NCI-H748 treated with DMSO at 0.1 percent for 48 hours (cell line): ENCODE measurements at places on chromosomes 11 and 22.

GRCh38 chr11:10633261-10633660 is 60.3 kb downstream of the IRAG1 start:
- no peak for DNase-seq

DNA sequence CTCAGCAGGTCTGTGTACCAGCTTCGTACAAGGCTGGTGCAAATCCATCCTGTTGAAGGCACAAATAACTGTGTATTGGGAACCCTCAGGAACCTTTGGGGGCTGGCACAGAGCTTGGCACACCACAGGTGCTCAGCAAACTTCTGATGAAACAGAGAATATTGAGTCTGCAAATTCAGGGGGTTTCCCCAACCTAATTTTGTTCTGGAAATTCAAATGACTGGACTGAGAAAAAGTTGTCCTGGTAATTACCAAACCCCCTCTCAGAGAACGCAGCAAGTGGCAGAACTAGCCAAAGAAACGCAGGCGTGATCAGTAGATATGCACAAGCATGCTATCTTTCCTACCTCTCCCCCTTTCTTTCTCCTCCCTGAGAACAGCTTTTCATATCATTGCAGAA is 47.6 kb downstream of the LIF start:
- DNase-seq = no peak

- DNase-seq = no peak
Measured at GRCh38 chr11:110186867-110187266, 93.7 kb downstream of the ZC3H12C start.

- DNase-seq = no peak
Measured at GRCh38 chr11:100949443-100949842, 180.2 kb downstream of the PGR start.

DNA sequence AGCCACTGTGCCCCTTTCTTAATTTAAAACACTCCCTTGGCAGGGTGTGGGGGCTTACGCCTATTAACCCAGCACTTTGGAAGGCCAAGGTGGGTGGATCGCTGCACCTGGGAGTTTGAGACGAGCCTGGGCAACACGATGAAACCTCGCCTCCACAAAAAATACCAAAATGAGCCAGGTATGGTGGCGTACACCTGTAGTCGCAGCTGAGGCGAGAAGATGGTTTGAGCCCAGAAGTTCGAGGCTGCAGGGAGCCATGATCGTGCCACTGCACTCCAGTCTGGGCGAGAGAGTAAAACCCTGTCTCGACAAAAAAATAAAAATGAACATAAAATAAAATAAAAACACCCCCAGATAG is 45.0 kb downstream of the LINC01488 start:
- no peak for DNase-seq

DNA sequence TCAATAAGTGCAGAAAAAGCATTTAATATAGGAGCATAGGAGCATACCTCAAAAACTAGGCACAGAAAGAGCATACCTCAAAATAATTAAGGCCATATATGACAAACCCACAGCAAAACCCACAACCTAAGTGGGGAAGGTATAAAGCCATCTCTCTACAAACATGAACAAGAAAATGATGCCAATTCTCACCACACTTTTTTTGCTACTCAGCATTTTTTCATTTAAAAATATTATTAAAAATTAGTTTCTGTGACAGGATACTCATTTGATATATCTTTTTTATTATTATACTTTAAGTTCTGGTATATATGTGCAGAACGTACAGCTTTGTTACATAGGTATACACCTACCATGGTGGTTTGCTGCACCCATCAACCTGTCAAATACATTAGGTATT is 352.0 kb downstream of the LUZP2 start:
- no peak for DNase-seq

DNA sequence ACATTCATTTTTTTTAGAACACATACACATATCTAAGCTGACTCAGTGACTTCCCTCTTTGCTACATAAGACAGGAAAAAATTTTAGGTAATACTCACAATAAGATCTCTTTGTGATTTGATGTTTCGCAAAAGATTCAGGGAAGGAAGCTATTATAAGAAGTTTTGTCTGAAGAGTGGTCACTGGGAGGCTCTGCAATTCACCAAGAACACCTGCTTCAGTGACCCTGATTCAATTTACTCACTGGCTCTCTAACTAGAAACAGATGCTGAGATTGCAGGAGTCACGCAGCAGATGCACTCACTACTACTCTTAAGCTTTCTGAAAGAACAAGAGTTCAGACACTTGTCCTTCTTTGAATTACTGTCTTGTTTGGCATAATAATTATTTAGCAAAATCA is 193.6 kb upstream of the DDI1 start:
- no peak for DNase-seq

DNA sequence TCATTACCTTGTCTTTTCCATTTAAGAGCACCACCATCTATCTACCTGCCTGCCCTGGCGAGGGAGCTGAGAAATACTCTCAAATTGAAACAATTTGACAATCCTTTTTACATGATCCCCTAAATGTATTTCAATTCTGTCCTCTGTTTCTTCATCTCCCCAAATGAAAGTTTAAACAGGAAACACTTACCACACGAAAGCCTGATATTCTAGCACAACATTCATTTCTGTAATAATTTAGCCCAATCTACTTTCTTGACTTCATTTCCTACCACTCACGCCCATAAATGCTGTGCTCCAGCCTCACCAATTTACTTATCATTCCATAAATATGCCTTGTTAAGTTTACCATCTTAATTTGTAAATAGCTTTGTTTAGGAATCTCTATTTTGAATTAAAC is 89.8 kb upstream of the MS4A8 start:
- DNase-seq = no peak

GRCh38 chr11:34827228-34827627 is 89.0 kb downstream of the APIP start:
- DNase-seq = no peak

DNA sequence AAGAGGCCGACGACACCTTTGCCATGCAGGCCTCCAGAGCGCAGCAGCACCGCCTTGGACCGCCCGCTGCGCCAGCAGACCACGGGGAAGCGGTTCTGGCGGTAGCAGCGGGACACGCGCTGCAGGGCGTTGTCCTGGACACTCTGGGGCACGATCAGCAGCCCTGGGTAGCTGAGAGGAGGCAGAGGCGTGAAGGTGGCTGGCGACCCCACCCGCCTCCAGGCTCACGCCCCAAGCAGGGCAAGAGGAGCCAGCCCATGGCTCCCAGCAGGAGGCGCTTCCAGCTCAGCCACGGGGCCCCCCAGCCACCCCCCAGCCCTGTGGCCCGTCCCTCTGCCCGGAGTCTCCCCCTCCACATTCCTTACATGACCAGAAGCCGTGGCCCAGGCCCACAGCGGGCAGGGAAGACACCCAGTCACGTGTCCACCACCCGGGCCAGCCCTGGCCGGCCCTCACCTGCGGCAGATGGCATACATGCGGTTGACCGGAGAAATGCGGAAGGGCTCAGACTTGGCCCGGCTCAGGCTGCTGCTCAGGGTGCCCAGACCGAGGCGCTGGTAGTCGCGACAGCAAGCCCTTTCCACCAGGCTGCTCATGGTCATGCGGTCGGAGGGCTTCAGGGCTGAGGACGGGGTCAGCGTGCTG is 15.2 kb downstream of the SBF1 start:
- DNase-seq = no peak

- DNase-seq = no peak
Measured at GRCh38 chr11:123304828-123305466, 109.9 kb upstream of the CLMP start.

DNA sequence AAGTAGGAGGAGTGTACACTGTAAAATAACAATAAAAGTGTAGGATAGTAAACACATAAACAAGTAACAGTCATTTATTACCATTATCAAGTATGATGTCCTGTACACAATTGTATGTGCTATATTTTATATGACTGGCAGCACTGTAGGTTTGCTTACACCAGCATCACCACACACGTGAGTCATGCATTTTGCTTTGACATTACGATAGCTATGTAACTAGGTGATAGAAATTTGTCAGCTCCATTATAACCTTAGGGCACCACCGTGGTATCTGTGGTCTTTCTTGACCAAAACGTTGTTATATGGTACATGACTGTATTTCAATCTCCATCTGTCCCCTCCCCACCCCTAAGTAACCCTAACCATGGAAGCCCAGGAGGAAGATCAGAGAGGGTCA is 1.1 kb downstream of the DNAL4 start:
- no peak for DNase-seq

GRCh38 chr11:103749158-103749557 is 287.3 kb upstream of the DDI1 start:
- DNase-seq = no peak

- peak; percentile 5 for DNase-seq
Measured at GRCh38 chr11:19279451-19279850, 38.7 kb upstream of the E2F8 start.

GRCh38 chr11:10324474-10324873 is 19.6 kb downstream of the ADM start:
- no peak for DNase-seq

- DNase-seq = no peak
Measured at GRCh38 chr11:122285070-122285988, 169.3 kb upstream of the BLID start.

GRCh38 chr11:73875380-73875779 is 1.3 kb downstream of the COA4 start:
- DNase-seq = no peak

DNA sequence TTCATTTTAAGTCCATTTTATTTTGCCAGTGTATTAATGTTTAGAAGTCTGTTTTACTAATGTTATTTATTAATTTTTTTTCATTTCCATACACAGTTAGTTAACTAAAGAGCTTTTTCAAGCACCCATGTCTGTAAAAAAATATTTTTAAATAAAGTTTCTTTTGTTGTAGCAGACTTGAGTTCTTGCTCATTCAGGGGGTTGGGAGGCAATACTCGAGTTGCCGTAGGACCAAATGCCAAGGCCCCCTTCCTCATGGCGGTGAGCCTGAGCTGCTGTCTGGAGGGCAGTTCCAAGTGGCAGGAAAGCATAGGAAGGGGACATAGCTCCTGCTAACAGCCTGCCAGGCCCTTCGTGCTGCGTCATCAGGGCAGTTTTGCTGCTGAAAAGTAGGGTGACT is 9.0 kb downstream of the MCAM start:
- DNase-seq = no peak

DNA sequence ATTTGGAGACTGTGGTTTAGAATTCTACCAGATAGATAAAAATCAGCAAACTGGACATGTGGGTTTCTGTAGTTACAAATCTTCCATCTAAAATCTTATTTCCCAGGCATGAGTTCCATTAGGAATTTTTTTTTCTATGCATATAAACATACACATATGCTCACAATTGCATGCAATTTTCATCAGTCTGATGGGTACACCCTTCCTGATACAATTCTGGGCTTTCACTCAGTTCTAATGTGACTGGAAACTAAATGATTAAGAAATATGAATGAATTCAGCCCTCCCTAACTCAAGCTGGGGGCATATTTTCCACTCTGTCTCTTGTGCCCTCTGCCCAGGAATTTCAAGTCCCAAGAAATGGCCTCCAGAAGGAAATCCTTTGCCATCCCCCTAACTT is 187.1 kb downstream of the SNX19 start:
- DNase-seq = no peak

GRCh38 chr22:42670921-42671709 is 21.9 kb upstream of the CYB5R3 start:
- no peak for DNase-seq

DNA sequence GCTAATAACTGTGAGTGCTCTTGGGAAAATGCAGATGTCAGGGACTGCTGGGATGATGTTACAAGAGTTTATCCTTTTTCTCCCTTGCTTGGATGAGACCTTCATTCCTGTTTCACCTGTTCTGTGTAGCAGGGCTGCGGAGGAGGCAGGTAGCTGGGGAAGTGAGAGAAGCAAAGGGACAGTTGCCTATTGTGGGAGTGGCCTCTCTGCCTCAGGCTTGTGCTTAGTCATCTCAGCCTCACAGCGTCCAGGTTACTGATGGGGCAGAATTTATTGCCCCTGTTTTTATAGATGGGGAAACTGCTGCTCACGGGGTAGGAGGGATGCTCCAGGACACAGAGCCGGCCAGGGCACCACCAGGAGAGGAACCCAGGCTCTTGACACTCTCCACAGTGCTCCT is 1.7 kb downstream of the STX3 start:
- no peak for DNase-seq

- no peak for DNase-seq
Measured at GRCh38 chr11:134466610-134467567, 54.8 kb upstream of the B3GAT1 start.

GRCh38 chr11:2558397-2558796 is 113.6 kb downstream of the KCNQ1 start:
- DNase-seq = no peak

DNA sequence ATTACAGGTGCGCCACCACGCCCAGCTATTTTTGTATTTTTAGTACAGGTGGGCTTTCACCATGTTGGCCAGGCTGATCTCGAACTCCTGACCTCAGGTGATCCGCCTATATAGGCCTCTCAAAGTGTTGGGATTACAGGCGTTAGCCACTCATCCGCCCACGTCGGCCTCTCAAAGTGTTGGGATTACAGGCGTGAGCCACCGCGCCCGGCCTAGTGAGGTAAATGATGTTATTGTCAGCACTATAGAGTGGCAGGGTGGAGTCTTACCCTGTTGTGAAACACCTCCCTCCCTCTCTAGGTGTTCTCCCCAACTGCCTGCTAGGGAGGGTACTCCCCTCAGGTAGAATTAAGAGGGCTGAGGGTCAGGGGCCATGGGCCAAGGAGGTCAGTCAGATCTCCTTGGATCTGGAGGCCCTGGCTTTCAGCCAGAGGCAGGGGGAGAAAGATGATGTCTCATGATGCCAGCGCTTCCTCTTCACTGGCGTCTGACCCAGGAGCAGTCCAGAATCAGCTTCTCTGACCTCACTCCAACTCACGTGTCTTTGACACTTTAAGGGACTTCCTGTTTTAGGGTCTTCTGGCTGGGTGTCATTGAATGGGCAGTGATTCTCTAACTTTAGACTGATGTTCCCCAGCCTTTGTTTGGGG is 2.0 kb downstream of the GGA1 start:
- no peak for DNase-seq

DNA sequence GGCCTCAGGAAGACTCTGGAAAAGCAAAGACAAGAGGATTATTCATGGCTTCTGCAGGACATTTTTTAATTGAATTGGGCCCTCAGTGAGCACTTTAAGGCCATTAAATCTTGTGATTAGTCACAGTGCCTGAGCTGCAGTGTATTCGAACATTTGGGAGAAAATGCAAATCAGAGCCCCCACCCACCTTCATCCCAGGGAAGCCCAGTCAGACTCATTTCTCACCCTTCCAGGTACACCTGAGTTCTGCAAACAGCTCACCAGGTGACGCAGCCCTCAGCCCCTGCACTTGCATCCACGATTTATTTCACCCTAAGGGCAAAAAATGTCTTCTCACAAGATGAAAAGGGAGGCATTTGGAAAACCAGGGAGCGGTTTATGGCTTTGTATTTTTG is 128.7 kb downstream of the MPPED1 start:
- DNase-seq = no peak

DNA sequence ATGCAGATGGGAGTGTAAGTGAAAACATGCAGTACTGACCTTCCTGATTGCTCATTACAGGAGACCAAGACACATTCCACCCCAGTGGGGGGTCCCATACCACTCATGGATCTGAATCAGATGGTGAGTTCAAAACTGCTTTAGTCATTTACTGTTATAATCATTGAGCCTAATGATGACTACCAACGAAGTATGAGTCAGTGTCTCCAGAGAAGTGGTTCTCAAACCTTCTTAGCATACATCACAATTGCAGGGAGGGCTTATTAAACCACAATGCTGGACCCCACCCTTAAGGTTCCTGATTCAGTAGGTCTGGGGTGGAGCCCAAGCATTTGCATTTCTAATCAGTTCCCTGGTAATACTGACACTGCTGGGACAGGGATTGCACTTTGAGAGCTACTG is 75.8 kb downstream of the CD44 start:
- DNase-seq = no peak
